ENCODE measurements at places on chromosomes 1 and 21.
A peak's percentile ranks its signal among the peaks of the same experiment; 100 is the strongest.

DNA sequence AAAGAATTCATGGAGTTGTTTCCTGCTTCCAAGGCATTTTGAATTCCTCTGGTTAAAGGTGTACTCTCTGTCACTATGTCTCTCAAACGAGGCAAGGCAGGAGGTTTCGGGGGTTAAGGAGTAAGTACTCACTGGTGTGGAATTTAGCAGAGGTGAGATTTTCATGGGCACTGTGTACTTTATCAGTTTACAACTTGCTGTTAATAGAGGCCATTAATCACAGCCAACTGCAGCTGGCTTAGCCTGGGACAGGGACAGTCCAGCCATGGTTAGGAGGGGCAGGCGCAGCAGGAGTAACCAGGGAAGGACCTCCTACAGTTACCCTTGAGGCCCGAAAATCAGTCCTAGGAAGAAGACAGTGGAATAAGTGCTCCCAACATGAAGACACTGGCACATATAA lies 18.1 kb upstream of the TMEM9 start:
- no peak for DNase-seq

- no peak for DNase-seq
Observed at GRCh38 chr1:16267690-16268180, 30.8 kb upstream of the CPLANE2 start.

- DNase-seq: no peak
Observed at GRCh38 chr21:14989359-14989758, 75.4 kb downstream of the NRIP1 start.

GRCh38 chr1:161676441-161676840 lies 13.5 kb downstream of the FCGR2B start:
- no peak for DNase-seq

GRCh38 chr1:71068325-71069240 lies 12.3 kb downstream of the ZRANB2 start:
- DNase-seq: no peak

GRCh38 chr1:149927563-149928400 lies at the start of gene SF3B4:
SF3B4 (minus strand) TSS chr1:149927803; CDS start chr1:149927759, 44 bp downstream.
- peak; percentile 59 for DNase-seq

DNA sequence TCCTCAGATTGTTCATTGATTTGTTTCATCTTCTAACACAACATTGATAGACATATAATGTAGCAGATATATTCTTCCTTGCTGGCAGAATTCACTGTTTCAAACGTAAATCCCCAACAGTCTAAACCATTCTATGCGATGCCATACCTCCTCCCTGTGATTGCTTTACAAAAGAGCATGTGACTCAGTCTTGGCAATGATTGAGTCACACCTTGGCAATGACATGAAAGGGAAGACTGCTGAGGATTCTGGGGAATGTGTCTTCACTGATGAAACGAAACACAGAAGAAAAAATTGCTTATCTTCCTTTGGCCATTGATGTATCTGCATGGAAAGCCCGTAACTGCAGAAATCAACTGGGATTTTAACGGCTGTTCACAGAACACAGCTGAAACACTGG lies 409.6 kb upstream of the ZRANB2 start:
- DNase-seq: no peak

GRCh38 chr1:189669846-189670245 lies 807.8 kb downstream of the BRINP3 start:
- DNase-seq: no peak

- no peak for DNase-seq
Observed at GRCh38 chr1:57835620-57836019, 411.8 kb upstream of the DAB1 start.

DNA sequence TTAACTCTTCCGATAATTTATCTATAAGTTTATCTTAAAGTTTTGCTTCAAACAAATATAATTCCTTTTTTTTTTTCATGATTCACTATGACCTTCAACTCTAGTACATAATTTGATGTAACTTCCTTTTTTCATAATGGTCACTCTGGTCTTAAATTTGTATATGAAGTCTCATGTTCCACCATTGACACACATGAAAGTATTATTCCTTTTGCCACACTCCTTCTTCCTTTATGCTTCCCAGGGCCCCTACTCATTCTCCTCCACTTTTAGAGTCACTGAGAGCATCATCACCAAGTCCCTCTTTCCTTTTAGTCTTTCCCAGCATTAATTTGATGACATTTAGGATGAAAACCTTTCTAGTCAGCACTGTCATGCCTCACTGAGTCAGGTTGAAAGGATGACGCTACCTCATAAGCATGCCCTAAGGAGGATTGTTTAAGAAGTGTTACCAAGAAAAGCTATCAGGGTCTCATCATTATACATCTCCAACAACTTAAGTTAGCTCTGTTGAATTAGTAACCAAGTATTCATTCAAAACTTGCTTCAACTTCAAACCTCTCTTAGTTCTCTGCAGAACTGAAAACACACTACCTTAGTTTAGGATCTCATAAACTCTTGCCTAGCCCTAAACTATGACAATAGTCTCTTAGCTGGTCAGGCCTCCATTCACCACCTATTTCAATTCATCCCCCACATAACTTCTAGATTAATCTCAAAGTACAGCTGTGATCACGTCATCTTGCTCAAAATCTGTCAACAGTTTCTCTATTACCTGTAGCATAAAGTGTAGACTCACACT lies 14.5 kb downstream of the AUNIP start:
- no peak for DNase-seq

- no peak for DNase-seq
Observed at GRCh38 chr1:180301135-180301742, 71.2 kb downstream of the LHX4 start.

- DNase-seq: no peak
Observed at GRCh38 chr1:228528612-228529011, 41.4 kb downstream of the RNF187 start.
